Activated naive CD4-positive, alpha-beta T cell treated with anti-CD3 and anti-CD28 coated beads, Interleukin-2, amount 50 U/mL, for 72 hours (primary cell): ENCODE measurements at places on chromosomes 1 and 21. TPM values are rescaled to one million over a fixed set of nuclear protein-coding genes. Genes with fewer than 3 reads are reported as not detected.
A peak's percentile ranks its signal among the peaks of the same experiment; 100 is the strongest.

DNA sequence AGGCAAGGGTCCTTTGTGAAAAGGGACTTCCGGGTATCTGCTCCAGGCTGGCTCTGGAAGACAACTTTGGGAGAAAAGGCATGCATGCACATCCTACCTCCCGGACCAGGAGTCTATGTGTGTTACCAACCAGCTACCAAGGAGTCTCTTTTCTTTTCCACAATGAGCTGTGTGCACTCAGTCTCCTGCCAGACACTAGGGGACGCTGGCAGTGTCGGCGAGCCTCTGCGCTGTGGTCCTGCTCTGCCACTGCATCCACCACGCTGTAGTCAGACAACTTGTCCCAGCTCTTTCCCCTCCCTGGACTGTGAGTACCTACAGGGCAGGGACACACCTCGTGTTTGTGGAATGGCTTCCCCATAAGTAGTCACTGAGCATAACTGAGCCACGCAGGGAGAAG, 5.1 kb upstream of the SSR2 start:
- DNase-seq: peak; percentile 45

DNA sequence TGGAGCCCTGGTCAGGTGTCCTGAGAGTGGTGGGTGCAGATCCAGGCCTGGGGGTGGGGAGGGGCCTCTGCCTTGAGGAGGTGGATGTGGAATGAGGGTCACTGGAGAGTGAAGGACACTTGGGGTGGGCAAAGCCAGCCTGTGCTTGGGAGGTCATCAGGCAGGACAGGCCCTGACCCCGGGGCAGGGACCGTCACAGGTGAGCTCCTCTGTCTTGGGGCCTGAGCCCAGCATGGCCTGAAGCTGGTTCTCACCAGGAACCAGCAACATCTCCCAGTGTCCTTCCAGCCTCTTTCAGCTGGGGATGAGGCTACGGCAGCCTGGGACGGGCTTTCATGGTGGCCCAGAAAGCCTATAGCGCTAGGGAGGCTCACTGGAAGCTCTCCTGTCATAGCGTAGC, 831 bp upstream of the KRTAP10-2 start:
- peak; percentile 43 for DNase-seq

DNA sequence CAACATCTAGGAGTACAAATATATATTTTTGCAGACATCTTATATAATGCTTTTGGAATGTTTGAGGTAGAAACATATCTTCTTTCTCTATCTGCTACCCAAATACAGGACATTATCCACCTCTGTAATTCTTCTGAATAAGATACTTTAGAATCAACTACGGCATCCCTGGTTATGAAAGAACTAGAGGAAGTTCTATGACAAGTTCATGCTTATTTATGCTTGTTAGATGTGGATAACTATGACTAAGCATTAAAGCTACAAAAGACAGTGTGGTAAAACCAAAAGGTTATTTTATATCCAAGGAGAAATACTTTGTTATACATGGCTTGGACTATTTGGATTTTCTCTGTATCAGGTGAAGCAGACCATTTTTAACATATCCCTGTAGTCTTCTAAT, 894.0 kb downstream of the KCNT2 start:
- DNase-seq: no peak

DNA sequence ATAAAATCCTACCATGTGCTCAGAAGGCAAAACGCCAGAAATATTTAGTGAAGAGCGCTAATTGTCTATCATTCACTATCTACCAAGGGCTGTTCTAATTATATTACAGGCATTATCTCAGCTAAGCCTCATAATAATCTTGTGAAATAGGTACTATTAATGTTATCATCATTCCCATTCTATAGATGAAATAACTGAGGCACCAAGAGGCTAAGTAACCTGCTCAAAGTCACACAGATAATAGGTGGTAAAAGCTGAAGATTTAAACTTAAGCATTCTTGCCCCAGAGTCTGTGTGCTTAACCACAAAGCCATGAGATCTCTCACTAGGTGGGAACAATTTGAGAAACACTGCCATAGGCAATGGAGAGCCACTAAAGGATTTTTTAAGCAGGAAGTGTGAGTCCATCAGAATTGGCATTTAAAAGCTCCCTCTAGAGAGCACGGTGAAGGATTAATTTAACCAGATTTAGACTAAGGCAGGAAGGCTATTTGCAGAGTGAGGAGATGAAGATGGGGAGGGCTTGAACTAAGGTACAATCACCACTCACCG, 1.7 kb upstream of the SMAP2 start:
- DNase-seq: no peak

The GRIK1 gene
- total RNA-seq: not detected

The SLC22A15 gene
- 0.25 TPM for total RNA-seq

The OR6P1 gene
- total RNA-seq: not detected
